Naive thymus-derived CD8-positive, alpha-beta T cell (primary cell): ENCODE measurements at places on chromosomes 12 and 14. TPM values are rescaled to one million over a fixed set of nuclear protein-coding genes. Genes with fewer than 3 reads are reported as not detected.

DNA sequence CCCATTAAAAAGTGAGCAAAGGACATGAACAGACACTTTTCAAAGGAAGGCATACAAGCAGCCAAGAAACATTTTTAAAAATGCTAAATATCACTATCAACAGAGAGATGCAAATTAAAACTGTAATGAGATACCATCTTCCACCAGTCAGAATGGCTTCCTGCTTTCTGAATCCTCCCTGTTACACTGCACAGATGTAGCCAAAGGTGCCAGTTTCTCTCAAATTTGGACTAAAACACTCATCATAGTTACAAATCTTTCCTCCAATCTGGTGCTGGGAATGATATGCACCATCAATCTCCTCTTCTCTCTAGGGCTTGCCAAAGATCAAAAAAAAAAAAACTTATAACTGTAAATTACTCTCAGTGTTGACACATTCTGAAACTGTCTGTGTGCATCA, 311.8 kb upstream of the CLEC14A start:
- no peak for DNase-seq

DNA sequence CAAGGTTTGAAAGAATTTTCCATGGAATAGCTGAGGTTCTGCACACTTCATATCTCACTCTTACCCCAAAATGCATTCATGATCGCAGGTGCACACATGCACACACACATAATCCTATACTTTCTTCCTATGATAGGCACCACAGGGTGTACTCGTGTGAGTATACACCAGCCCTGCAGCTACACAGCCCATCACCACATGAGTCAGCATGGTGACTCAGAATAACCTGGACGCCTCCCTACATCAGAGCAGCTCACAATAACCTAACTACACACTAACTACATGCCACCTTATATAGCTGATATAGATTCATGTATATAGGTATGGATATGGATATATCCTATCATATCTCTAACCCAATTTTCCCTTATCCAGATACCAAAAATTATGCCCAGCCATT, 850.2 kb upstream of the TMEM132C start:
- DNase-seq: no peak

GRCh38 chr14:75842551-75842950, 139.2 kb downstream of the TGFB3 start:
- DNase-seq: no peak

GRCh38 chr12:126567016-126567415, 1501.8 kb downstream of the AACS start:
- DNase-seq: no peak

- DNase-seq: no peak
Observed at GRCh38 chr12:87233671-87234070, 795.5 kb downstream of the C12orf50 start.

Gene PRB2
- not detected for total RNA-seq

DNA sequence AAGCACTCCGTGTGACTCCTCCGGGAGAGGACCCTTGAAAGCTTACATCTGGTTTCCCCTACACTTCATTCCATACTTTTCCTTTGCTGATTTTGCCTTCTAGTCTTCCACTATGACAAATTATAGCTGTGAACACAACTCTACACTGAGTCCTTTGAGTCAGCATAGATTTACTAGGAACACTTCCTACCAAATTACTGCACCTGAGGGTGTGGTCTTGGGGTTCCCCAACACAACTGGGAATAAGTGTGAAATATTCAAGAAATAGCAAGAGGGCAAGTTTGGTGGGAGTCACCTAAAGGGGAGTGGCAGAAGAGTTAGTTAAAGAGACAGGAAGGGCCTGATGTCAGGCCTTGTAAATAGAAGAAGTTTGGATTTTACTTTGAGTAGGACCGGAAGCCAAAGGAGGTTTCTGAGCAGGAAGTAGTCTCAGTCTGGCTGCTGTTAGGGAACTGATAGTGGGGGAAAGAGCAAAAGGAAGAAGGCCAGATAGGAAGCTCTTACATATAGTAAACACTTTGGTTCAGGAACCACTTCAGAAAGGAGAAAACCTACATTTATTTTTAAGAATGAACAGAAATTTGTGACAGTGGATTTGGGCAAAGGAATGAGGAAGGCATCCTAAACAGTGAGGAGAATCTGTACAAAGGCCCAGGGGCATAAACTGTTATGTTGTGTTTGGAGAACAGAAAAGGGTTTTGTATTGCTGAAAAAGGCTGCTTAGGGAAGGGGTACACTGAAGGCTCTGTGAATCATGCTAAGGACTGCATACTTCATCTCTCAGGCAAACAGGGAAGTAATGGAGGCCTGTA, 14.2 kb downstream of the SEL1L start:
- no peak for DNase-seq
